ENCODE measurements at places on chromosomes 7 and 10.

- DNase-seq, result no peak
These were observed 30.5 kb upstream of the SRGN start for GRCh38 chr10:69057261-69057950.

GRCh38 chr7:30596014-30596641 is 1.4 kb downstream of the GARS1 start:
- DNase-seq, result peak; percentile 47

DNA sequence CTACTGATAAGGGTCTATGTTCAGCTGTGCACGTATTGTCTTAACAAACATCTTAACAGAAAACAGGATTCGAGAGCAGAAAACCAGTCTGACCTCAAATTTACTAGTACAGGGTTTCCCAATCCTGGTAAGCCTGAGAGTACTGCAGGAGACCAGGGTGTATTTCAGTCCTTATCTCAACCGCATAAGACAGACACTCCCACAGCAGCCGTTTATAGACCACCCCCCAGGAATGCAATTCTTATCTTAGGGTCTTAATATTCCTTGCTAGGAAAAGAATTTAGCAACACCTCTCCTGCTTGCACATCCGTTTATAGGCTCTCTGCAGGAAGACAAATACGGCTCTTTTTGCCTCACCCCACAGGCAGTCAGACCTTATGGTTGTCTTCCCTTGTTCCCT is 277.3 kb downstream of the SDK1 start:
- peak; percentile 1 for DNase-seq

DNA sequence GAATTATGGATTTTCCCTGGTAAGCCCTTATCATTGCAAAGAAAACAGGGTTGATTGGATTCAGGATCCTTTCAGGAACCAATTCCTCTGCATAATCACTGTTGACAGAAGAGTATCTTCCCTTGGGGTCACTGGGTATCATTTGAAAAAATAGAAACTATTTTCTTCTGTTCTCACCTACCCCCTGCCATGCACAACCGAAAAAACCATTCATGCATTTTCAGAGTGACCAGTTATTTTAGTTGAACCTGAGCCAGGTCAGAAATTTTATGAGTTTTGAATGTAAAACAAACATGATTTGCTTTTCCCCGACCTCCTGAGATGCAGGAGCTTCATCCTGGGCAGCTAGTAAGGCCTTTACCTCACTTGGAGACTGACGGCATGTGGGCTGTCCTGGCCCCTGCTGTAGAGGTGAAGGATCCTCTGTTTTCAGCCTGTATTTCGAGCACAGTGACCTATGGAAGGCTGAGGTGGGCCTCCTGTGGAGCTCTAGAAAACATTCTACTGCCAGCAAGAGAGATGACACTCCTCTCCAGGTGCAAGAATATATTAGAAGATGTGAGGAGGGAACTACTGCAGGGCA is 30.1 kb downstream of the TMEM178B start:
- peak; percentile 11 for DNase-seq

DNA sequence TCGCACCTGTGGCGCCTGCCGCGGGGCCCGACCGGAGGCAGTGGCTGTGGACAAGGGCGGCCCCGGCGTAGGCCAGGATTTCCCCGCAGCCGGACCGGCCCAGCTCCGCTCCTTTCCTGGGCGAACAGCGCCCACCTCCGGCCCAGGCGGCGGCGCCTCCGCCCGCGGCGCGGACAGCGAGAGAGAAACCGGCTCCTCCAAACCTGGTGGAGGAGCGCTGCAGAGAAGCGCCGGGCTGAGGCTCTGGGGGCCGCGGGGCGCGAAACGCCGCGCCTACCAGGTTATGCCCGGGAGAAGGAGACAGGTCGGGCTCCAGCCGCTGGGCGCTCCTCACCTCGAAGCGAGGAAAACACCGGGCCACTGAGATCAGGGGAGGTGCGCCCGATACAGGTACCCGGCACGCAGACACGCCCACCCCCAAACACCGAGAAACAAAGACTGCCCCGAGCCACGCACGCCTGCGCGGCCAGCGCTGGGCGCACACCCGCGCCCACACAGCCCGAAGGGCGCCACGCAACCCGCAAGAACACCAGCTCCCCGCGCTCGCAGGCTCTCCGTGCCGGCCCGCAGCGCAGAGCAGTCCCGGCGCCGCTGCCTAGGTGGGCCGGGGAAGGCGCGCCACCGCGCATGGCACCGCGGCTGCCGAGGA is 3.3 kb downstream of the GRID1 start:
- DNase-seq, result no peak

- DNase-seq, result no peak
These were observed 268.0 kb downstream of the FRMD4A start for GRCh38 chr10:14062528-14063260.

DNA sequence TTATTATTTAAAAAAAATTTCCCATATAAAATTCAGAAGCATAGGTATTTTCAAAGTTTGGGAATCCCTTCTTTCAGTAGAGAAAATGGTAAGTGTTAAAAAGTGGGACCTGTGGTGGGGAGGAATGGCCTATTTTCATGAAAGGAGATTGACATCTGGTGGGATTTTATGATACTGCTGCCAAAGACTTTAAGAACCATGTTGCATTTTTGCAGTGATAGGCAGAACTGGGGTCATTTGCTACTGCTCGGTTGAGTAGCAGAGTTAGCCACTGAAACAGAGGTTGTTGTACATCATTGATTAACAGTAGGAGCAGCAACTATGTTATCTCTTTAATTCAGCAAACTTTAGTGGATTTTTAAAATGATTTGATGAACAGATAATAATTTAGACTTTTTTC is 4.4 kb downstream of the BICC1 start:
- no peak for DNase-seq

DNA sequence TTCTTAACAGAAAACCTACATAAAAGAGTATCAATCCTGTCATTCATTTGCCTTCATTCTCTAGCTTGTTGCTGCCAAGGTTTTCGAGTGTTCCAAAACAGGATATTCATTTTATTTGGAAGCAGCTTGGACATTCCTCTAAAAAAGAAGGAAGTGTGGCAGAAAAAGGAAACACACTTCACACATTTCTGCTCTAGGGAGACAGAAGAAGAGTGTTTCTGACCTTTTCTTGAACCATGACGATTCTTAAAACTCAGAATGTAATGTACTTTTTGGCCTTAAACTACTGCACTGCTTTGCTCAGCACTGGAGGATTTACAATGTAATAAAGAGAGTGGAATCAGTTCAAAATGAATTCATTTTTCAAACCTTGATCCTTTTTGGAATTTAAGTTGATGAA is 81.3 kb downstream of the SEMA3A start:
- DNase-seq, result no peak

- peak; percentile 98 for DNase-seq
These were observed 160.1 kb downstream of the FZD1 start for GRCh38 chr7:91424371-91424770.

DNA sequence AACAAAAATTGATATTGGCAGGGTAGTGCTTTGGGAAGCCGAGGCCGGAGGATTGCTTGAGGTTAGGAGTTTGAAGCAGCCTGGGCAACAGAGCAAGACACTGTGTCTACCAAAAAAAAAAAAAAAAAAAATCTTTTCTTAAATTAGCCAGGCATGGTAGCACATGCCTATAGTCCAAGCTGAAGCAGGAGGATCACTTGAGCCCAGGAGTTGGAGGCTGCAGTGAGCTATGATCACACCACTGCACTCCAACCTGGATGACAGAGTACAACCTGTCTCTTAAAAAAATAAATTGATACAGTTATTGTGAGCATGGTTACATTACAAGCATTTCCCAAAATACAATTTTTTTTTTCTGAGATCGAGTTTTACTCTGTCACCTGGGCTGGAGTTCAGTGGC is 59.4 kb upstream of the SVIL start:
- DNase-seq, result no peak

DNA sequence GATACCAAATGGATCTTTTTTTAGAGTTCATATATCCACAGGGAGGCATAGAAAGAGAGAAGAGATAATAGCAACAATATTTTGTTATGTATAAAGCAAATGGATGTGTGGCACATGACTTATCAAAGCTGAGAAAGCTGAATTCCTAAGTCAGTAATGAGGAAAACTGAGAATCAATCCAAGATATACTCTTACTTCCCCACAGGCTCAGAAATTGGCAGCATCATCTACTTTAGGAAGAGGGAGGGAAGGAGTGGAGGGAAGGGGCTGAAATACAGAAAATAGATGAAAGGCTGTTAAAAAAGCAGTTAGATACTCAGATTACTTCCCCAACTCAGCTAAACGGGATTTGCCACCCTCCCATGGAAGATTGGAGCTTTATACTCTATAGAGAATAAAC is 63.5 kb downstream of the SRI start:
- DNase-seq, result no peak

GRCh38 chr7:132311733-132312132 is 264.5 kb downstream of the PLXNA4 start:
- DNase-seq, result no peak

DNA sequence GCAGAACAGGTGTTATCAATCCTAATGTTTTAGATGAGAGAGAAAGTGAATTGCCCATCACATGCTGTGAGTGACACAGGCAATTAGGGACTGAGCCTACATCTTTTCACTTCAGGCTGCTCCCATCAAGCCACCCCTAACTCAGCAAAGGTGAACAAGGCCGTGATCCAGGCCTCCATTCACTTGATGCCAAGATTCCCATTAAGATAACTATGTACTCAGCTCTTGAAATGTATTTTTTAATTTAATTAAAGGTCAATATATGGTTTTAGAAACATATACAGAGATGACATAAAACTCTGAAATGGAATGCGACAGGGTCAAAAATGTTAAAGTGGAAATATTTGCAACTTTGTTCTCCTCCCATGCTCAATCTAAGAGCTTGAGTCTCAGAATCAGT is 27.9 kb upstream of the UBE2H start:
- no peak for DNase-seq

Data from NCI-H82 (cell line).